ENCODE measurements at places on chromosomes 5 and 9.

DNA sequence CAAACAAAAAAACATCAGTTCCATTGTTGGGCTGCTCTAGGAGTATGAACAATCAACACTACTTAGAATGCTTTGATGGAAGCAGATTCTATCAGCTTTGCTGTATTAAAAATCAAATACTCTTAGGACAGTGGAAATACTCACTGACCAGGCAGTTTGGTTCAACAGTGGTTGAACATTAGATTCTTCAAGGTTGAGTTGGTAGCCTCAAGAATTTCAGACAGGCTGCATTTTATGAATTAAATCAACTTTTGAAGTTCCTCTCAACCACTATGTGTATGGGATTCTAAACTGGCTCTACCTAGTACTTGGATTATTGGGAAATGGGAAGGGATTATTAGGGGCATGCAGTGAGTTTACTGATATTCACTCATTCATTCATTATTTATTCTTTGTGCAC lies 35.0 kb downstream of the ACTBL2 start:
- DNase-seq = no peak

GRCh38 chr9:23682891-23683431 lies 143.1 kb downstream of the ELAVL2 start:
- DNase-seq = no peak

- DNase-seq = no peak
These were observed 65.3 kb upstream of the PPP1R26 start for GRCh38 chr9:135414293-135414692.

- no peak for DNase-seq
These were observed 40.0 kb downstream of the ARL15 start for GRCh38 chr5:54270326-54270725.

DNA sequence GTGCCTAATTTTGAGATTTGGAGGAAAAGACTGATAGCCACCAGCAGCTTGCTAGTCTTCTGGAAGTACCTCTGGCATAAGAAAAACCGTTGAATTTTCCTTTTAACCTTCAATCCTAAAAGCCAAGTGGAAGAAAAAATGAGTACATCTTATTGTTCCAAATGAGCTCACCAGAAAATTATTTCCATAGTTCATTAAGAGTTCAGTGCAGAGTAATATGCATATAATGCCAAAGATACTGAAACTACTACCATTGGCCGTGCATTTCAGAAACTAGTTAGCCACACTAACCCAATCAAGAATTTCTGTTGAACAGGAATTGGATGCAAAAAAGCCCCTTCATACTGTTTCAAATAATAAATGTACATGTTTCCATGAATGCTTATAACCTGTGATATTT lies 607.9 kb downstream of the KCTD16 start:
- no peak for DNase-seq

DNA sequence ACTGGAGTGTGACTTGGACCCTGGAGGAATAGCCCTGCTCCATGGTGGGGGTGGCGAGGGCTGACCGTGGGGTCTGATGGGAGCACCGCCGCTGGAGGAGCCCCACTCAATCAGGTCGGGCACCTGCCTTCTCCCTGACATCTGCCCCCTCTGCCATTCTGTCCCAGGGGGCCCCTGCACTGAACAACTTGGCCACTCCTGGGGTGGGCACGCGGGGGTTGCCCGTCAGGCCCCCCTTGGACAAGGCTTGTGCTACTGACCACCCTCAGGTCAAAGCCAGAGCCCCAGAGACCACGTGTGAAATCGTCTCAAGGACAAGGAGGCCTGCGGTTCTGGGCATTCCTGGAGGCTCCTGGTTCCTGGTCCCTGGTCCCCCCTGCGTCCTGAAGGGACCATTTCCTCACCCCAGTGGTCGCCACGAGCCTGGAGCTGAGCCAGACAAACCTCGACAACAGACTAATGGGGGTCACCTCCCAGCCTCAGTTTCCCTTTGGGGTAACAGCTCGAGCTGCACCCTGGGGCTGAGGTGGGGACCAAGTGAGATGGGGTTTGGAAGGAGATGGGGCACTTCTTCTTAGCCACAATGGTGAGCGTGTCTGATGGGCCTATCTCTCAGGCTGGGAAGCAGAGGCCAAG lies 73.4 kb upstream of the RNU6ATAC start:
- no peak for DNase-seq

GRCh38 chr5:103117471-103117991 lies 2.4 kb downstream of the GIN1 start:
- no peak for DNase-seq

DNA sequence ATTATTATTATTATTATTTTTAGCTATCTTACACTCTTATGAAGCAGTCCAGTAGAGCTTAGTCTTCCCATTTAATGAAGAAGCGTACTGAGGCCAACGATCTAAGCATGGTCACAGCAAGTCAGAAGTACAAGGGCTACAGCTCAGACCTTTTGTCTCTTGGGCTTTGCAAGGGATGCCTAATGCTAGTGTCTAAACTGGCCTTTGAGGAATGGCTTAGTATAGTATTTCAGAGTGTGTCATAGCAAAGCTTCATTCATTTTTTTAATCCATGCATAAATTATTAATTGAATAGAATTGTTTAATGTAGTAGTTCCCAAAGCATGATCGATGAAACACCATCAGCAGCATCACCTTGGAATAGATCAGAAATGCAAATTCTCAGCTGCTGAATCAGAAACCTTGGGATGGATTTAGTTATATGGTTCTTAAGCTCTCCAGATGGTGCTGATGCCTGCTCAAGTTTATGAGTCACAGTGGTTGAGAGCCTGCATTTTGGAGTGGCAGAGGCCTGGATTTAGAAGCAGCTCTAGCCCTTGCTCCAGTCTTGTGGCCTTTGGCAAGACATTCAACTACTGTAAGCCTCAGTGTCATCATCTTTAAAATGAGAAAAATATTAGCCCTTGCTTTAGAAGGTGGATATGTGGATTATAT lies 6.1 kb downstream of the IL12B start:
- no peak for DNase-seq

DNA sequence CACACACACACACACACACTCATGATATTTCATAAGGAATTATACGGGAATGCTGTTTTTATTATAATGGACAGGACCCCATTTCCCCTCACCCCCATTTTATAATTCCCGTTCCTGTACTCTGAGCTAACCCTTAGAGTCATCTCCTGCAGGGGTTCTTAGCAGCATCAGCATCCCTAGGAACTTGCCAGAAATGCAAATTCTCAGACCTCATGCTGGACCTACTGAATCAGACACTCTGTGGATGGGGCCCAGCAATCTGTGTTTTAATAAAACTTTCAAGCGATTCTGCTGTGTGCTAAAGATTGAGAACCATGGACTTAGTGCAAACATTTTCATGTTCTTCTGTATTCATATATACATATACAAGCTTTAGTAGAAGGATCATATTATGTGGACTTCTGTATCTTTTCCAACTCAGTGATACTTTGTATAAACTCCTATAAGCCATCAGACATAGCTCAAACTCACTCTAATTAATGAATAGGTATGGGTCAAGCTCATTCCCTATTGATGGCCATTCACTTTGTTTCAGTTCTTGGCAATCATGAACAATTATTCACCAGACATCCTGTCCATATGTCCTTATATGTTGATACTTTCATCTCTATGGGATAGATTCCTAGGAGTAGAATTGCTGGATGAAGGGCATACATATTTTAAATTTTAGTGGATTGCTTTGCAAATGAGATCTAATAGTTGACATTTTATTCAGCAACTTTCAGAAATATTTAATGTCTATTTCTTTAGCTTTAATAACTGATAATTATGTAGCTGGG lies 65.5 kb downstream of the ARHGEF28 start:
- no peak for DNase-seq

- DNase-seq = no peak
These were observed 640 bp downstream of the TRIM32 start for GRCh38 chr9:116687754-116688135.

DNA sequence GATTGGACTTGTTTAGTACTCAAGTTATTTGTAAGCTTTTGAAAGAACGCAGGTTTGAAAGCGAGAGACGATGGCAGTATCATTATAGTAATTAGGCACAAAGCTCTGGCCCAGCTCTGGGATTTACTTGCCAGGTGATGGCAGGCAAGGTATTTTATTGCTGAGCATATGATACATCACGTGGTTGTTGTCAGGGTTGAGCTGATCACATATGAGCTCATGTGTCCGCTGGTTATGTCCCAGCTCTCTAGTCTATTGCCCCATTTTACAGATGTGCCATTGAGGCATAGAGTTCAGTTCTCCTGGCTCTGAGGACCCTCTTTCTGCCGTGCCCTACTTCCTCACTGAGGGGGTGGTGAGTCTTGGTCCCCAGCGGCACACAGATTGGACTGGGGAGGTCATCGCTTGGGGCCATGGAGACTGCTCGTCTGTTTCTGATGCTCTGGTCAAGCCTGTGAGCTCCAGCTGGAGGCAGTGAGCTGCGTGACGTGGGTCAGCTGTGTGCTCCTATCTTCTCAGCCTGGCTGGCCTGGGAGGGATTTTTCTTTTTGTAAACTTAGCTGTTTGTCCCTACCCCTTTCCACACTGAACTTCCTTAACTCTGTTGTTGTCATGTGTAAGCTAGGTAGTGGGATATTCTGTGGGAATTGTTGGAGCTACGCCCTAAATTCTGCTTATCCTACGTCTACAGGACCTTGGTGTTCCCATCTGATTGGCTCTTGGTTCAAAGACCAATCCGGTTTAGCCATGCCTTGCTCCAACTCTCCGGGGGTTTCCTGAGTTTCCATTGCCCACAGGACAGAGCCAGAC lies 2.2 kb downstream of the NXNL2 start:
- no peak for DNase-seq

DNA sequence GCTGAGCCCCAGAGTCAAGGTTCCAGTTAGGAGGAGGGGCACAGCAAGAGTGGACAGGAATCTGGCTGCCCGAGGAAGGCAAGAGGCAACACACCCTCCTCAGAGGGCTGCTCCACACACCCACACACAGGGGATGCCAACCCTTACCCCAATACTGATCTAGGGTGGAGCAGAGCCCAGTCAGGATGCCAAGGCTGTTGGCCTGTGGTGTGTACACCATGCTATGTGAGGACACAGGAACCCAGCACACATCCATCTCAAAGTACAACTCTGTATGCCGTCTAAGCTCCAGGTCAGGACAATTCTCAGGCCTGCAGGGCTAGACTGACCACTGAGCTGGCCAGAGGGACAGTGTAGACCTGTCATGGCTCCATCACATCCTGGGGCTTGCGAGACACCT lies 2.6 kb downstream of the SEPTIN8 start:
- no peak for DNase-seq

GRCh38 chr5:124303366-124303765 lies 443.1 kb downstream of the ZNF608 start:
- no peak for DNase-seq

DNA sequence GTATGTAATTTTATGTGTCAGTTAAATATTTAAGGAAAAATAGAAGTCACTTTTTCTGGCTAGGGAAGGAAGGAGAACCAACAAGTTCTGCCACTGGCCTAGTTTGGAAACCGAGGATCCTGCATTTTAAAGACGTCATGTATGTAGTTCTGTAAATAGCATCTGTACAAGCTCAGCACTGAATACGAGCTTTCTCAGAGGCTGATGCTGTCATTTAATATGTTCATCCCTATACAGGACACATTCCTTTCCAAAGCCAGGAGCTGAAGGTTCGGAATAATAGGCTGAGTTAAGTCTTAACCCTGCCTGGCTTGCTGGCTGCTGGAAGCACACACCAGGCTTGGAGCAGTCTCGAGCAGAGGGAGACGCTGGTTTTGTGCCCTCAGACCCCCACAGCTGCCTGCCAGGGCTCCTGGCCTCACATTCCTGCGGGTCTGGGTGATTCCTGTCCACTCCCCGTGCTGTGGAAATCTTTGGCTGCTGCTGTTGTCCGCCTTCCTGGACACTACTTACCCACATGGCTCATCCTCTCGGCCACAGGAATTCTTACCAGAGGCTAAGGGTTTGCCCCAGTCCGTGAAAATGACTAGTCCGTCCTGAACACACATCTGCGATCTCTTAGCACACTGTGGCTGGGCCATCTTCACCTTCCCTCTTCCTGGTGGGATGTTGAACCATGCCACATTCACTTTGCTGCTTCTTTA lies 36.6 kb downstream of the SLC46A2 start:
- no peak for DNase-seq

DNA sequence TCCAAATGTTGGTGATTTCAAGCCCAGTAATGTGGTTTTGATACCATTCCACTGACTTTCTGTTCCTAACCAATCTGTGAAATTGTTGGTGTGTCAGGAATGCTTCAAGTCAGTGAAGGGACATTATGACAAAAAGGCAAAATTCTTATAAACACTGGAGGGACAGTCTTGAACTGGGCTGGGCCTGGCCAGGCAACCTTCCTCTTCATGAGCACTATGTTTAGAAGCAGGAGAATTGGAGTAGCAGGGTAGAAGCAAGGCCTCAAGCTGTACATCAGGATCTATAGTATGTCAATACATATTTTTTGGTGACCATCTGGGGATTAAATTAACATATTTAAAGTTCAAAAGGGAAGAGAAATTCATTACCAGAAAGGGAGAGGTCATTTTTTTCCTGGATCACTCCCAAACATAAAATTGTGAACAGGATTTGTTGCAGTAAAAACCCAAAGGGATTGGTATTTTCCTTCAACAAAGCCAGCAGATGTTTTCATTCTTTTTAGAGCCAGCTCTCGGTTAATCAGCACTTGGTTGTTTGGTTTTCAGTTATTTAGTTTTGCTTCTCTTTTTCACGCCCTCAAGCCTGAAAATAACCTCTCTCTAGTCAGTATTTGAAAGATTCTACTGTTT lies 77.9 kb upstream of the PIK3R1 start:
- no peak for DNase-seq

- DNase-seq = no peak
These were observed 61.8 kb downstream of the C6 start for GRCh38 chr5:41151564-41151963.

GRCh38 chr5:61320860-61321259 lies 11.2 kb upstream of the ZSWIM6 start:
- no peak for DNase-seq

DNA sequence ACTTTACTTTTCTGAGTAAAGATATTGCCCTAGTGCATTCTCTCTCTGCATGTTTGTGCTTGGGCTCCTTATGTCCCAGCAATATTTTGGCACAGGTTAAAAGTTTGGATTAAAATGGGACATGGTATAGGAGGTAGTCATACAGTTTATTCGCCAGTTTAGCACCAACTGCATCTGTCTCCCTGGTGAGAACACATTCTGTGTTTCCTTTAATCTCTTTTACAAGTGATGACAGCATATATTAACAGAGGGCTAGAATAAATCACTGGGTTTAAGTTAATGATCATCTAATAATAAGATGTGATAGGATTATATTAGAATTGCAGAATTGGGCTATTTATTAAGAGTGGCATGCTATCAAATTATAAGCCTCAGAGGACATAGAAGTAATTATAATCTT lies 550.1 kb downstream of the LRRC70 start:
- DNase-seq = no peak

- DNase-seq = no peak
These were observed 12.6 kb upstream of the IL12B start for GRCh38 chr5:159342840-159343239.
